ENCODE measurements at places on chromosomes 3 and 15.
A peak's percentile ranks its signal among the peaks of the same experiment; 100 is the strongest.

DNA sequence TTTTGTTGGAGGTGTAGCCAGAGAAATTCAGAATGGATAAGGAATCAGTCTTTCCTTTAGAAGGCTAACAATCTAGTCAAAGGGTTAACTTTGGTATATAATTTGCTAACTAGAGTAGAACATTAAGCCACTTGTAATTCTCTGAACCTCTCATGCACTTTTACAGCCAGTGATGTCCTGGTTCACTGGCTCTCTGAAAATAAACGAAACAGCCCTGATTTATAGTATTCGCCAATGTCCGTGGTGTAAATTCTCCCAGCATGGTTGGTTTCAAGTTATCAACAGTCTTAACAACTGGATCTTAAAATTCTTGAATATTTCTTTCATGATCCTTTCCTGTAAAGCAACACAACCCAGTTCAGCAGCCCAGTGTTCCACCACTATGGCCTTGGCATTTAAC is 500.4 kb upstream of the CDIN1 start:
- no peak for DNase-seq

GRCh38 chr3:109784285-109784684 is 446.9 kb upstream of the DPPA4 start:
- no peak for DNase-seq

GRCh38 chr15:78035861-78036476 is 41.5 kb downstream of the TBC1D2B start:
- DNase-seq = no peak

- no peak for DNase-seq
Measured at GRCh38 chr15:100224206-100225185, 117.3 kb downstream of the ADAMTS17 start.

DNA sequence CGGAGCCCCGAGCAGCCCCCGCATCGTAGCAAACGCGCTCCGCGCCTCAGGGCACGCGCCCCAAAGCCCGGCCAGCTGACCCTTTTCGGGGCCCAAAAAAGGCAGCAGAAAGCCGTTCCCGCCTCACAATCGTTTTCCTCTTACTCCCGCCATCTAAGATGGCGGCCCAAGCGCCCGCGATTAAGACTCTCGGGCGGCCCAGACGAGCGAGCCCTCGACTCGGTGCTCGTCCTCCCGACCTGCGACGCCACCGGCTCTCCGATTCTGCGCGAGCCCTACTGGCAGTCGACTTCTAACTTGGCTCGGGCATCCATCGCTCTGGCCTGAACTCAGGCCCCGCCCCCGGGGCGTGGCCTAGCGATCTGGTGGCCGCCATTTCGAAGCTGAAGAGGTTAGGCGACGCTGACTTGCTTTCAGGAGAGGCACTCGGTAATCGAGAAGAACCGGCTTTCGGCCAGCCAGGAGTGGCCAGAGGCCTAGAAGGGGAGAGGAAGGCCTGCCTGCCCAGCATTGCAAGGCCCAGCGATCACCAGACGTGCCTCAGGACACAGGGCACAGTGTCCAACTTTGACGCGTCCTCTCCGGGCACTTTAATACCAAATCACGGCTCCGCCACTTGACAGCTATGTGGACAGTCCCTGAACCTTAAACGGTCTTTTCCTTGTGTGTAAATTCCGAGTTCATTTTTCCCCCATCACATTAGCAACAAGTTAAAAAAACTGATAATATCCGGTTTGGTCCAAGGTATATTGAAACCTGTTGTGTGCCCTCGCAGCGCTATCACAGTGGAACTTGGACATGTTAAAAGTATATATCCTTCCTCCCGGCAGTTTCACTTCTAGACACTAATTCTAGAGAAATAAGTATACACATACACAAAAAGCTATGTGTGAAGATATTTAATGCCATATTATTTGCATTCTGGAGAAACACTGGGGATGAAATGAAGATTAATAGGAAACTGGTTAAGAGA is at the start of gene RAF1:
RAF1 (minus strand) TSS at position 182 of the 973 bp plus-strand sequence. CDS start 45,396 bp downstream, outside the sequence.
- DNase-seq = peak; percentile 98

- no peak for DNase-seq
Measured at GRCh38 chr15:66486887-66487286, 10.7 kb downstream of the SNAPC5 start.

DNA sequence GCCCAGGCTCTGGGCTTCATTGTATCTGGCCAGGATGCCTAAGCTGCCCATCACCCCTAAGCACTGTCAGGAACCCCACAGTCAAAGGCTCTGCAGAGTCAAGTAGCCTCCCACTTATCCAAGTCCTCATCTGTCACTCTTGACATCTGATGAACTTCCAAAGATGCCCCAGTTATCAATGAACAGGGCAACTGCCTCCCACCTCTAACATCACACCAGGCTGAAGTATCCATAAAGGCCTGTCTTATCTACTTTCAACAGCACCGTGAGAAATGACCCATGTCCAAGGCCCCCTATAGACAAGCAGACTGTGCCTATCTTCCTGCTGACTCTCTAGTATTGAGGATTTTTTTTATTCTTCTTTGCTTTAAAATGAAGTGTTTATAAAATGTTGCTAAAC is 56.4 kb downstream of the TRIM69 start:
- no peak for DNase-seq

DNA sequence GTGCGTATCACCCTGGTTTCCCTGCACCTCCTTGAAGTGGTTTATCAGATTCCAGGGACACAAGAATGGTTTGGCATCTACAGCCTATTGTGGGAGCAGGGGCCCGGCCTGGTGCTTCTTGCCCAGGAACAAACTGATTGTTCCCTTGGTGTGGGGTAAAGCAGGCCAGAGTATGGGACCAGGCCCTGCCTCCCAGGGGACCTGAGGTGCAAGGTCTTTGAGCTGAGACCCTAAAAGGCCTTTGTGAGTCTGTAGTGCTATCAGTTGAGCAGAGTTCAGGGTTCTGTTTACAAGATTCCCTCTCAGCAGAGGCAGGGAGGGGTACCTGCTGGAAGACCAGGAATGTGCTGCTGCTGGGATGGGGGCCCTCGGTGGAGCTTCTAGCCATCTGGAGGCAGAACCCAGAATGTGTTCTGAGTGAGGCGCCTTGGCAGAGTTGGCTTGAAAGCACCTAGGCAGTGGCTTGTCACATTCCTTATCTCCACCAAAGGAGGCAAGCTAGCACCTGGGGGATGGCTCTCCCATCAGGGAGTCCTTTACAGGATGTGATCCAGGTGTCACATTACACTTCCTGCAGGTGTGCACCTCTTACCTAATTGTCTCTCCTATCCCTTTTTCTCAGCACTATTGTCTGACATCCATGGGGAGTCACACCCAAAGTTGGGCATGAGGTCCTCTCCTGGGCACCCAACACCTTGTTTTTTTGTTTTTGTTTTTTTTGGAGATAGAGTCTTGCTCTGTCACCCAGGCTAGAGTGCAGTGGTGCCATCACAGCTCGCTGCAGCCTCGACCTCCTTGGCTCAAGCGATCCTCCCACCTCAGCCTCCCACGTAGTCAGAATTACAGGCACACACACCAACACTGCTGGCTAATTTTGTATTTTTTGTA is 13.1 kb downstream of the FLNB start:
- no peak for DNase-seq
